NCI-H146 (cell line): ENCODE measurements at places on chromosomes 12 and 14.
A peak's percentile ranks its signal among the peaks of the same experiment; 100 is the strongest.

- DNase-seq: peak; percentile 64
These were observed 2.2 kb downstream of the TBPL2 start for GRCh38 chr14:55438066-55438683.

GRCh38 chr12:122020795-122021192 lies 890 bp upstream of the BCL7A start:
- DNase-seq: no peak

DNA sequence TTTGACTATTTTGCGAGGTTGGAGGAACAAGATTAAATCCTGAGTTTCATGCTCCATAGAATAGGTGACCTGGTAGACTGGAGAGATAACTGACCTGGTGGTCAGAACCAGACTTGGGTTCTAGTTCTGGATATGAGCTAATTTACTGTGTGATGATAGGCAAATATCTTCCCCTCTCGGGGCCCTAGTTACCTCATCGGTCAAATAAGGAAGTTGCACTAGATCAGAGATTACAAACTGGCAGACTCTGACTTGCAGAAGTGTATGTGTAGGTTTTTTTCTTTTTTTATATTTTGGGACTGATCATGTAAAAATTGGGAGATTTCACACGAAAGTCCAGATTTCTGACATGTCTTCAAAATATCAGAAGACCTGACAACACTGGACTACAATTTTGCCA lies 37.0 kb downstream of the RPH3A start:
- DNase-seq: no peak

GRCh38 chr14:25049568-25050268 lies at the start of gene STXBP6:
TSS of gene STXBP6 (minus strand) at chr14:25050147. CDS start at chr14:24974818, 75,329 bp downstream.
- DNase-seq: peak; percentile 42

DNA sequence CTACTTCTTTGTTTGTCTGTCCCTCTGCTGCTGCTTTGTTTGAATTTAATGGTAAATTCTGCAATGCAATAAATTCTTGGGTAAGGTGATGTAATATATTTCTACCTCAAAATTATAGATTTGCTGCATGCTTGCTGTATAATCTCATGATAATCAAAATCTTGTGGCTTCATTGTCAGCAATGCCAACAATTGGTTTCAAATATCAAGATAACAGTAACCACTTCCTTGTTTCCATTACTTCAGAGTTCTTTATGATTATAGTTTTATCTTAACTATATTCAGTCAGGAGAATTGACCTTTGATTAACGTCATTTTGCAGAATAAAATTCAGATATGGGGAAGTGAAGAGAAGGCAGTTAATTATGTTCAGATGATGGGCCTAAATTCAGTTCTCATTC lies 30.2 kb upstream of the RNU6-8 start:
- no peak for DNase-seq

DNA sequence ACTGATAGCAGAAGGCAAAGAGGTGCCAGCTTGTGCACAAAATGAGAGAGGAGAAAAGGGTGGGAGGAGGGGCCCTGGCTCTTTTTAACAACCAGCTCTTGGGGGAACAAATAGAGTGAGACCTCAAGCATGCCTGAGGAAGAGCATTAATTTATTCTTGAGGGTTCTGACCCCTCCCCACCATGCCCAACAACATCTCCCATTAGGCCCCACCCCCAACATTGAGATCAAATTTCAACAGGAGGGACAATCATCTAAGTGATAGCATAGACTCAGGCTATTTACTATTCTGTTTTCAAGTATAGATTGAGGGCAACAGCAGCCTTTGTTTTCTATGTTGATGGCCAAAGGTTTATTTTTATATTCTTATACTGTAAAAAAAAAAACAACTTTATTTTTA lies 59.7 kb downstream of the FUT8 start:
- DNase-seq: no peak

GRCh38 chr14:101026341-101026740 lies 122.8 kb upstream of the RTL1 start:
- no peak for DNase-seq

- DNase-seq: no peak
These were observed 10.7 kb upstream of the TBC1D30 start for GRCh38 chr12:64813723-64814122.

GRCh38 chr14:66330228-66330627 lies 155.9 kb upstream of the CCDC196 start:
- DNase-seq: no peak

DNA sequence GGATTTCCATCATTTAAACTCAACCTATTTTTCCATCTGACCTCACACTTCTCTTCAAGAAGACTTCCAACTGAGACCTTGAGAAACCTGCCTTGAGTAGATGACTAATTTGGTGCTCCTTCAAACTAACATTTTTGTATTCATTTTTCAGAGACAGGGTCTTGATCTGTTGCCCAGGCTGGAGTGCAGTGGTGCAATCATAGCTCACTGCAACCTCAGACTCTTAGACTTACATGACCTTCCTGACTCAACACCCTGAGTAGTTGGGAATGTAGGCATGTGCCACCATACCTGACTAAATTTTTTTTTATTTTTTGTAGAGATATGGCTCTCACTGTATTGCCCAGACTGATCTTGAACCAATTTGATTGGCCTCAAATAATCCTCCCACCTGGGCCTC lies 389.9 kb downstream of the PDZRN4 start:
- no peak for DNase-seq

GRCh38 chr14:43042408-43042807 lies 1435.7 kb downstream of the LRFN5 start:
- DNase-seq: no peak

DNA sequence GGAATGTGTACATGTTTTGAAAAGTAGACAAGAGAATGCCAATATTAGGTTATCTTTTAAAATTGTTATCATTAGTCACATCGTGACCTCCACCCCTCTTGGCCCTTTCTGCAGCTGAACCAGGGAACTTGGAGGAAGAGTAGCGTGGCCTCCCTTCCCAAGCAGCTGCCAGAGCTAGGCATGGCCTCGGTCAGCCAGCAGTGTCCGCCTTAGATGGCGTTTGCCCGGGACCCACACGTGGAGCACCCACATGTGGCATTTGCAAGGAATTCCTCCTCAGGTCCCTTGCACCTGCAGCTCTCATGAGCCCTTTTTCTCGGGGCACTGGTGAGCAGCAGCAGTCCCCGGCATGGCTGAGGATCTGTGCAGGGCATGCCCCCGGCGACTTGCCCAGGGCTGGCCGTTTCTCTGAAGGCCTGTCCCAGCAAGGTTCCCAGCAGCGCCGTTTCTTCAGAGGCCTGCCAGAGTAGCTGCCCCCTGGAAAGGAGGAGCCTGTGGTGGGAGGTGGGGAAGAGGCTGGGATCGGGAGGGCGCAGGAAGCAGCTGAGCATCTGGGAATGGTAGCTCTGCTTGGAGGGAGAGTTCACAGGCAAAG lies 10.8 kb downstream of the JDP2 start:
- no peak for DNase-seq

DNA sequence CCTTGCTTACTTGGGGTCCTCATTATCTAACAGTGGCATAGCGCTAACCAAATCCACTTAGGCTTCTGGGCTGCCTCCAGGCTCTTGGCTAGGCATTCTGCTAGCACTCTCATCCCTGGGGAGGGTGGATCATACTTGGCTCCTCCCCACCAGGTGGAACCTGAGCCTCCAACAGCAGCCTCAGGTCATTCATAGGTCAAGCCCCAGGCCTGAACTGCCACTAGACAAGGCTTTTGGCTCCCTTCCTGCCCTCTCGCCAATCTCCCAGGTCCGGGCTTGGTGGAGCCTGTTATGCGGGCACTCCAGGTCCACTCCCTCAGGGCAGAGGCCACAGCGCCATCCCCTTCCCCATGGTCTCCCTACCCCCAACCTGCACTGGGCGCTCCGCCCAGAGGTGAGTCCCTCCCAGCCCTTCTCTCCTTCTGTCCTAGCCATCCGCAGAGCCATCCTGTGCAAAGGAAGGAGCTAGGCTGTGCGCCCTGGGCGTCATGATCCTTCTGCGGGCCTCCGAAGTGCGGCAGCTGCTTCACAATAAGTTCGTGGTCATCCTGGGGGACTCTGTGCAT lies 154.9 kb upstream of the AMIGO2 start:
- DNase-seq: no peak

GRCh38 chr12:94898388-94898787 lies 105.1 kb downstream of the NDUFA12 start:
- no peak for DNase-seq

- no peak for DNase-seq
These were observed 34.3 kb upstream of the TC2N start for GRCh38 chr14:91901449-91902226.
